ENCODE measurements at places on chromosomes 6 and 20.

DNA sequence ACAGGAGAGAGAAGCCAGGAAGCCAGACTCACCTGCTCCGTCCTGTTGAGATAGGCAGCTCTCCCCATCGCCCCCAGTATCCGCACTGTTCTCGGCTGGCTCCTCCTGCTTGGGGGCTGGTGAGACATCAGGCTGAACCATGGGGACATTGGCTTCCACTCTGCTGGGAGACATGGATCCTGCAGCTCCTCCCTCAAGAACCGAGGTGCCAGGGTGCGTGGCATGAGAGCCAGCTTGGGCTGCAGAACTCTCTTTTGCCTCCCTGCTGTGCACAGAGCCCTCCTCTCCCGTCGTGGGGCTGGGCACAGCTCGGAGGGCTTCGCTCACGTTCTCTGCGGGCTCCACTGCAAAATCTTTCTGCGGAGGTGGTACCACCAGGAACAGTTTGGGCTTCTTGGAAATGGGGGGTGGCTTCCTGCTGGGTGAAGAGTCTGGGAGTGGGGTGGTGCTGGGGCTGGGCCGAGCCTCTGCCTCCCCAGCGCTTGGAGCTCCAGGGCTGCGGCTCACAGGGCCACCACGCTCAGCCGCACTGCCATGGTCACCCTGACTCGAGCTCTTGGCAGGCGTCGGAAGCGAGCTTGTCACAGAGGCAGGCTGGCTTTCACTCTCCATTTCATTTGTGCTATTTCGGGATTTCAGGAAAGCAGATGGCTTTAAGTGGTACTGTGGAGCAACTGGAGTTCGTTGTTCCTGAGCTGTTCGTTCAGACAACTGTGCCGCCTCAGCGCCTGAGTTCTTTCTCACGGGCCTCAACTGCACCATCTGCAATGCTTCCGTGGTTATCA is 26.5 kb downstream of the HEBP2 start:
- no peak for DNase-seq

- no peak for DNase-seq
Measured at GRCh38 chr6:150345781-150346180, 23.0 kb upstream of the IYD start.

DNA sequence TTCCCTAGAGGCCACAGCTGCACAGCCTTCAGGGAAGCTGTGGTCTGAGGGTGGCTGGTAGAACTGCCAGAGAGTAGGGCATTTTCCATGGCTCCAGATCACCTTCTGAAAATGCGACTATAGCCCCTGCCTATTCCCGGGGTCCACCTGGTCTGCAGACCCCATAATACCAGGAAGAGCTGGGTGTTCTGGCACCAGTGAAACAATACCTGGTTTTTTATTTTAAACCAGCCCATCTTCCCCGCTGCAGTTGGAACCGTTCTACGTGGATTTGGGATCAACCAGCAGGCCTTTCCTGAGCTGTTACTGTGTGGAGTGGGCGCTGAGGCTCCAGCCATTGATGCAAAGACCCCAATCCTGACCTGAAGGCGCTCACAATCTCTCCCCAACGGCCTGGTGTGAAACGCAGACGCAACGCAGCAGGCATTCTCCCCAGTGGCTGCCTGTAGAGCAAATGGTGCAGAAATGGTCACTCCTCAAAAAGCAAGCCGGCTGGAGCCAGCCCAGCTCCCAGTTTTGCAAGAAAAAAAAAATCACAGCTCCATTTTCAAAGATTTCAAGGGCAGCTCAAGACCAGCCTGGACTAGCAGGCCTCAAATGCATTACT is 11.3 kb downstream of the NPEPL1 start:
- no peak for DNase-seq

DNA sequence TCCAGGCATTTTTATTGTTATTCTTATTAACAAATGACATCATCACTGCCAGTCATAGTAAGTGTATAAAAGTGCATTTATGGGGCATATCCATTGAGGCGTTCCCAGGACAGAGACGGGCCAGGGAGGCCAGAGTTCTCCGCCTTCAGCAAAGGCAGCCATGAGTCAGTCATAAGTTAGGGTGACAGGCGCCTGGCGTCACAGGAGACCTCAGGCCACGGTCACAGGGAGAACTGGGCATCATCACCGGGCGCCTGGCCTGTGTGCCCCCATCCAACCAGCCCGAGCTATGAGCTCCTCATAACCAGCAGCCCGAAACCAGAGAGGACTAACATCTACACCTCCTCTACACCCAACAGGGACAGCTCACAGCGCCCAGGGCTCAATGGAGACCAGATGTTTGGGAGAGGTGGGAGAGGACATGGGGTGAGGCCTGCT is 259.2 kb downstream of the DLL1 start:
- DNase-seq: no peak

DNA sequence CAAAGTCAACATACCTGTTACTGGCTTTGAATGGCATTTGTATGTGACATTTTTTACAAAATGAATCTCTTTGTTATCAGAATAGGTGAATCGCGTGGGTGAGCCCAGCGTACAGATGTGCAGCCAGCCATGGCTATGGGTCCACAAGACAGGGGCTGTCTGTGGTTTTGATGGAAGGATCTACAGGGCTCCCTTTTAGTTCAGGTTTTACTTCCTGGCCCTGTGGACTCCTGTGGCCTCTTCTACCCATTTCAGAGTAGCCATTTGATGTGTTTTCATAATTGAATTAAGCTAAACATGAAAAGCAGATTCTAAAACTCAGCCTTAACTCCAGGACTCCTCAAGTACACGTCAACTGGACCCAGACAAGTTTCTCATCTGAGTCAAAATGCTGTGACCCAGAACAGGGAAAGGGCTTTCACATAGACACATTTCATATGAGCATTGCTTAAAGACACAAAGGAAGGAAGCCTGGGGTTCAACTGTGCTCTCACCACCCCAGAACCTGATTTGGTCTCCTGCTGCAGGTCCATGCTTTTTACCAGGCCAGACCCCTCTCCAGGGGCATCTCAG is 105.3 kb upstream of the NAA20 start:
- no peak for DNase-seq

All from AG20443 (cell line).